Progenitor cell of endocrine pancreas (in vitro differentiated cells): ENCODE measurements at places on chromosomes 1 and 21.

DNA sequence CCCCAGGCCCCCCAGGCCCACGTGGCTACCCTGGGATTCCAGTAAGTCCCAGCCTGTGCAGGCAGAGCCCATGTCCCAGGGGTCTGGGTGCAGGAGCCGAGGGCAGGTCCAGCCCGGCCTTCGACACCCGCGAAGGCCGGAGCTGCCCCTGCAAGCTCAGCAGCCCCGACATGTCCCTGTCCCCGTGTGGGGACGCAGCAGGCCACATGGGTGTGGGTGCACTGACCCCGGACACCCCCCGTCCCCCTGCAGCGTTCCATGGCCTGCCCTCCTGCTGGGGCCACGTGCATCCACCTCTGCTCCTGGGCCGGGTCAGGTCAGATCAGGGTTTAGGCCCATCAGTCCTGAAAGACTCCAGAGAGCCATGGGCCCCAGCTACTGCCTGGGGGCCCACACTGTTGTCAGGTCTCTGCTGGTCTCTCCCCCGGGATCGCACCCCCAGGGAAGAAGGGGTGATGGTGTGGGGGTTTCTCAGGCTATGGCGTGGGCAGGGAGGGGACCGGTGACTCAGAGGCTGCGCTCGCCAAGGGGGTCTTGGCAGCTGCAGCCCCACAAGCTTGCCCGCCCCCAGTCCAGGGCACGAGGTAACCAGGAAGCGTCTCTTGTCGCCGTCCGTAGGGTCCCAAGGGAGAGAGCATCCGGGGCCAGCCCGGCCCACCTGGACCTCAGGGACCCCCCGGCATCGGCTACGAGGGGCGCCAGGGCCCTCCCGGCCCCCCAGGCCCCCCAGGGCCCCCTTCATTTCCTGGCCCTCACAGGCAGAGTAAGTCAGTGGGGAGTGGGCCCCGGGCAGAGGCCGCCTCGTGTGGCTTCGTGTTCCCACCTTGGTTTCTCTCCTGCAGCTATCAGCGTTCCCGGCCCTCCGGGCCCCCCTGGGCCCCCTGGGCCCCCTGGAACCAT is 37.5 kb downstream of the SLC19A1 start:
- no peak overlapping the region for H3K4me3 ChIP-seq
- DNase-seq = no peak
- H3K27me3 ChIP-seq = no peaks in the 10 kb centered on the region
- peaks cover 5% of the 10 kb centered on the region for H3K4me1 ChIP-seq

DNA sequence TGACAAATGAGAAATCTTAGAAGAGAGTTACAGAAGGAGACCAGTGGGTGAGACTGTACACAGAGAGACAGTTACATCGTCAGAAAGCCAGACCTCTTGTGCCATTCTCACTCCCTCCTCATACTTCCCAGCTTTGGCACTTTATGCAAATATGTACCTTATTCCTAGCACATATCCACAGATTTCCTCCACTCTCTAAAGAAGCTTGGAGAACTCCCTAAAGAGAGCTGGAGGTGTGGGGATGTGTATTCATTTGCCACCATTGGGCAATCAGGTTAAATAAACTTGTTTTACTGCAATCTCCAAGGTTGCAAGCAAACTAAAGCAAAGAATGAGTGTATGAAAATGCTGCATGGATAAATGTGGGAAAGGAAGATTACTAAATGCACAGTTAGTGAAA is 380.9 kb upstream of the PRMT6 start:
- peaks cover 5% of the 10 kb centered on the region for H3K4me1 ChIP-seq
- H3K27me3 ChIP-seq = no peaks in the 10 kb centered on the region
- H3K27ac ChIP-seq = no peak overlapping the region
- no peaks in the 10 kb centered on the region for H3K36me3 ChIP-seq
- no peak for DNase-seq

GRCh38 chr1:7587773-7588456 is 183.2 kb upstream of the VAMP3 start:
- H3K4me1 ChIP-seq = peaks cover 5% of the 10 kb centered on the region
- no peaks in the 10 kb centered on the region for H3K36me3 ChIP-seq
- peaks cover 33% of the 10 kb centered on the region for H3K27me3 ChIP-seq
- DNase-seq = no peak

DNA sequence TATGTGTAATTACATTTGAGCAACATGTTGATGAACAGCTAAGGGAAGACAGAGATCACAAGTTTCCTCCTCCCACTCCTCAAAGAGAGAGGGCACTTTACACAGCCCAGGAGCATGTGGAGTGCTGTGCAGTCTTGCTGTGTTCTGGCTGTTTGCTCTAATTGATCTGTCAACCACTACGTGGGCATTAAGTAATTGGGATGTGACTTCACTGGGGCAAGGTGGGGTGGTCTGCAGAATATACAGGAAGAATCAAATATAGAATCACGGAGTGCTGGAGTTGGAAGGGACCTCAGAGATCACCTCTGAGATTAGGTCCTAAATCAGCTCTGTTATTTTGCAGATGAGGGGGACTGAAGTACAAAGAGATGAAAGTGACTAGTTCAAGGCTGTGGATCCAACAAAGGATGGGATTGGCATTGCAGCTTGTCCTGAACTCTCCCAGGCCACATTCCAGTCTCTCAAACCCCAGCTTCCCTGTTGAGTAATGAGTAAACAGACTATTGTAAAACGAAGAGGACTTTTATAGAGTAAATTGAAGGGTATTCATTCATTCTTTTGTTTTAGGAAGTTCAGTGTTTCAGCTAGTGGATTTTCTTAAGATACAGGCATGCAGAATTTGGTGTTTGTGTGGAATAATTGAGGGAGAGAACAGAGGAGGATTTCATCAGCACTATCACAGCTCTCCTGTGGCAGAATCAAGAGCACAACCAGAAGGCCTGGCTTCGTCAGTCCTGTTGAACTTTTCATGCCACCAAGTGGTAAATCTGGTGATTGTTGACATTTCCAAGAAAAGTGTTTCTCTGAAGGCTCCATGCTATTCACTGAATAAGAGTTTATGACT is 22.4 kb downstream of the NOS1AP start:
- H3K27me3 ChIP-seq = no peaks in the 10 kb centered on the region
- peaks cover 11% of the 10 kb centered on the region for H3K4me1 ChIP-seq
- H3K4me3 ChIP-seq = no peak overlapping the region
- peak overlapping the region; percentile 63 for H3K27ac ChIP-seq
- no peak for DNase-seq

- H3K27me3 ChIP-seq = peaks cover 10% of the 10 kb centered on the region
- H3K4me3 ChIP-seq = no peak overlapping the region
- no peak overlapping the region for H3K27ac ChIP-seq
- no peak for DNase-seq
- no peaks in the 10 kb centered on the region for H3K36me3 ChIP-seq
Observed at GRCh38 chr1:111251570-111251969, 24.1 kb downstream of the CHI3L2 start.

- H3K4me3 ChIP-seq = no peak overlapping the region
- H3K27me3 ChIP-seq = peaks cover 17% of the 10 kb centered on the region
Observed at GRCh38 chr1:66360285-66360724, 173.6 kb upstream of the SGIP1 start.

- no peak for DNase-seq
Observed at GRCh38 chr1:238176441-238176840, 285.7 kb upstream of the ZP4 start.

- H3K27ac ChIP-seq = no peak overlapping the region
- H3K36me3 ChIP-seq = no peaks in the 10 kb centered on the region
- H3K4me1 ChIP-seq = peaks cover 3% of the 10 kb centered on the region
Observed at GRCh38 chr1:41718497-41718896, 200.2 kb downstream of the HIVEP3 start.

DNA sequence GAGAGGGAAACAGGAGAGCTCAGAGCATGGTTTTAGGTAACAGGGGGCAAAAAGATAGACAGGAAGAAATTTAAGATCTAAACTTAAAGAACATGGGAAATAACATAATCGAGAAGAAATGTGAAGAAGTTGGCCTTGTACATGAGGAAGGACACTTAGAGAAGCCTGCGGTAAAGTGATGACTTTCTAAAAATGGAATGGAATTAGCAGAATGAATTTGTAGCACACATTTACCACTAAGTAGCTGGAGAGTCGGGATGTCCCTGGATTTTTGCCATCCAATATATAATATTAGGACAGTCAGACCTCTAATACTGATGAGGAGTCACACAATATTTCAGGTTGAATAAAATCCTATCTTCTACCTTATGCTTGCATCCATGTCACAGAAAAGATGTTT is 77.7 kb upstream of the C1orf87 start:
- H3K4me1 ChIP-seq = peaks cover 11% of the 10 kb centered on the region
- H3K27ac ChIP-seq = no peak overlapping the region
- no peak for DNase-seq

DNA sequence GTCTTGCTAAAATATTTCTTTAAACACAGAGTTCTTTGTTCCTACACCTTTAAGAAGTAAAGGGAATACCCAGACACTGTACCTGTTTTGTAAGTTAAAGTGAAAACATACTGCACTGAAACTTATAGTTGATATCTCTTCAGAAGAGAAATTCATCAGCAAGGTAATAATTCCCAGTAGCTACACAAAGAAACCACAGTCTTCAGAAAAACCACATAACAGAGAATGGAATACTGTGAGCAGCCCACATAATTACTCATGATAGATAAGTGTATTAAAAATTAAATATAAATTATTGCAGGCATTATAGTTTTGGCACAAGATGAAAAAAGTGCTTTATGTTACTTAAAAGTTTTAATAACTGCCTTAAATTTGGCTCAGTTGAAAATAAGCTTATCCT is 276.6 kb downstream of the SETD4 start:
- H3K36me3 ChIP-seq = no peaks in the 10 kb centered on the region
- peaks cover 7% of the 10 kb centered on the region for H3K27me3 ChIP-seq
- H3K27ac ChIP-seq = no peak overlapping the region

DNA sequence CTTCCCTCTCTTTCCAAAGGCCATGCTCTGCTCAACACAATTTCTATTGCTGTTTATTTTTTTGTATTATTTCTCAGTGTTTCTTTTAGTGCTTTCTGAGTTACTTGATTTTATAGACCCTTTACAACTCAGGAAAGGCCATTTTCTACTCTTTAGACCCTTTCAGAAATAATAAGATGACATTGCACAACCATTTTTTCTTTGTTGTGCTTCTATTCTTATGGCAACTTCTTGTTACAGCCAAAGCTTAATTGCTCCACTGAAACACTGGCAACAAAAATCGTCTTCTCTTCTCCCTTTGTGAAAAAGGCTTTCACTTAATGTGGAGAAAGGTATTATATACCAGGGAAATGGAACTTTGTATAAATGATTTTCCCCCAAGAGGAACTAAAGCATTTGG is 39.0 kb upstream of the SAMSN1 start:
- H3K4me3 ChIP-seq = no peak overlapping the region
- no peak for DNase-seq
- H3K4me1 ChIP-seq = no peaks in the 10 kb centered on the region
- H3K27ac ChIP-seq = no peak overlapping the region
- H3K27me3 ChIP-seq = no peaks in the 10 kb centered on the region
- no peaks in the 10 kb centered on the region for H3K36me3 ChIP-seq

- peaks cover 6% of the 10 kb centered on the region for H3K27me3 ChIP-seq
- peaks cover 3% of the 10 kb centered on the region for H3K36me3 ChIP-seq
- H3K4me1 ChIP-seq = peaks cover 4% of the 10 kb centered on the region
Observed at GRCh38 chr1:12516741-12517140, 101.3 kb downstream of the DHRS3 start.

GRCh38 chr21:20822666-20823065 is 175.5 kb upstream of the NCAM2 start:
- H3K27me3 ChIP-seq = no peaks in the 10 kb centered on the region
- no peak overlapping the region for H3K4me3 ChIP-seq
- no peaks in the 10 kb centered on the region for H3K4me1 ChIP-seq
- no peak overlapping the region for H3K27ac ChIP-seq

- peaks cover 12% of the 10 kb centered on the region for H3K4me1 ChIP-seq
- no peak for DNase-seq
- no peak overlapping the region for H3K27ac ChIP-seq
- no peaks in the 10 kb centered on the region for H3K36me3 ChIP-seq
Observed at GRCh38 chr1:63127376-63127775, 195.0 kb upstream of the FOXD3 start.

DNA sequence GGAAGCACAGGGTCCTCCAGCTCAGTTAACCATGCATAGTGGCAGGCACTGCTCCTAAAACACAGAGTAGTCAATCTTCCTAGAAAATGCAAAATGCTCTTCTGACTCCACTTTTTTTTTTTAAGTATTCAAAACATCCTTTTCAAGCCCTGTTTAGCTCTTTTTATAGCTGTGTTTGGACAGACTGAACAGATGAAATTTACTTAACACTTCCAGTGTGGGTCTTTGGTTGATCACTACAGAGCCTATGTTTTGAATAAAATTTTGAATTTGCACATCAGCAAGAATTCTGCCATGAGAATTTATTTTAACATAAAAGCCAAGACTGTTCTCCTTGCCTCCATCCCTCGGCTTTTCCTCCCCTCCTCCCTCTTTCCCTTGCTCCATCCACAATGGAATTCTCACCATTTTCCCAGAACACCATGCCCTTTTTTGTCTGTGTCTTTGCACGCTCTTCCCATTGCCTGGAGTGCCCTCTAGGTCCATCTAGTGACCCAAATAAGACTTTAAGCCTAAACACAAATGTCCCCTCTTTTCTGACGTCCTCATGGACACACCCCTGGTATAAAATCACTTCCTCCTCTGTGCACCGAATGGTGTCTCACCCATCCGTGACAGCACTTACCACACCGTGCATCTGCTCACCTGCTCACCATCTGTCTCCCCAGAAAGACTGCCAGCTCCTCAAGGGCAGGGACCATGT is 24.0 kb upstream of the CPT2 start:
- peaks cover 7% of the 10 kb centered on the region for H3K4me1 ChIP-seq
- no peak overlapping the region for H3K4me3 ChIP-seq
- no peak for DNase-seq
- no peaks in the 10 kb centered on the region for H3K36me3 ChIP-seq
- H3K27ac ChIP-seq = no peak overlapping the region

DNA sequence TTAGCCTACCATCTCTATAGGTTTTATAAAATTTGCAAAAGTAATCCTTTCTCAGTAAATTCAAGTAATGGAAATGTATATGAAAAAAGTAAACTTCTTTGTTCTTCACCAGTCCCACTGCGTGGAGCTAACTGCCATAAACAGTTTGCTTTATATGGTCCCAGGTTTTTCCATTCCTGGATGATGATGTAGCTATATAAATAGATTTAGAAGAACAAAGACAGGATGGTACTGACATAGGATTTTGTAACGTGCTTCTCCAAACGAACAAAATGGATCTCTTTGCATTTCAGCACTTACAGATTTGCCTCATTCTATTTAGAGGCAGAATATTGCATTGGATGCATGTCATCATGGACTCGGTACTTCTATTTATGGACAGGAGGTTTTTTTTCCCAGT is 57.3 kb downstream of the SMYD2 start:
- H3K4me1 ChIP-seq = peaks cover 19% of the 10 kb centered on the region
- no peak overlapping the region for H3K27ac ChIP-seq

DNA sequence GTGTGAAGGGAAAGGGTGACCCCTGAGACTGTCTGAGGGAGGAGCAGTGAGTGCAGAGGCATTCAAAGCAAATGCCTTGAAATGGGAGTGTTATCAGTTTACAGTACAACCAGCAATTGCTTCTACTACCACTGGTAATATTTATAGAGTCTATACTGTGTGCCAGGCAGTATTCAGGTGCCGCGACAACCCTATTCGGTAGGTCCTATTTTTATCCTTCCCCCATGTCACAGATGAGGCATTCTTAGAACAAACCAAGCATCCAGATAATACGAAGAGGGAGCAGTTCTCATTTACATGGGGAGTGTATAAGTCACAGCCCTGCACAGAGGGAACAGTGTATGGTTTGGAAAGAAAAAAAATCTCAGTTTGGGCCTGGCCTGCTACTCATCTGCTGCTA is 18.3 kb downstream of the ROR1 start:
- peaks cover 8% of the 10 kb centered on the region for H3K36me3 ChIP-seq
- no peak for DNase-seq
- H3K4me3 ChIP-seq = no peak overlapping the region
- no peaks in the 10 kb centered on the region for H3K27me3 ChIP-seq
- H3K27ac ChIP-seq = no peak overlapping the region
